Neural crest cell (in vitro differentiated cells): ENCODE measurements at places on chromosomes 6 and 20. TPM values are rescaled to one million over a fixed set of nuclear protein-coding genes. Genes with fewer than 3 reads are reported as not detected.

FAM135A gene
- 30.9 and 32.1 TPM in 2 replicates for total RNA-seq

HLA-DRA gene
- total RNA-seq = 0.28 TPM in 1 of 2 replicates, not detected in the other

GRCh38 chr6:43921039-43921438 lies 151.0 kb downstream of the VEGFA start:
- no peak for DNase-seq
- H3K27ac ChIP-seq = no peak overlapping the region
- H3K4me1 ChIP-seq = no peaks in the 10 kb centered on the region
- no peaks in the 10 kb centered on the region for H3K27me3 ChIP-seq
- no peaks in the 10 kb centered on the region for H3K36me3 ChIP-seq
- no peak overlapping the region for H3K4me3 ChIP-seq

DNA sequence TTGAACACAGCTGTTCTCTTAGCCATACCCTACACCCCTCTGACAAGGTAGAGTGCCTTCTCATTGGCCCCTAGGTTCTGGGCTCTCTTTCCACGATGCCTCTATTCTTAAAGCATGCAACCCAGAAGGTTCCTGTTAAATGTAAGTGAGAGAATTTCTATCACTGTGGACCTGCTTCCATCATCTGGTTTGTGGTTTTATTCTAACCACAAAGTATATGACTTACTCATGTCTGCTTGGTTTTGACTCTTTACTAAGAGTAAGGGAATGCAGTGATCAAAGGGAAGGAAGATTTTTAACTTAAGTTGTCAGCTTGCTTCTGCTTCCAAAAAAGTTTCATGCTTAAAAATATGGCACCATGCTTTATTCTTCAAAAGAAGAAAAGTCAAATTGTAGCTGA lies 80.2 kb downstream of the ANKEF1 start:
- no peak overlapping the region for H3K27ac ChIP-seq
- H3K36me3 ChIP-seq = no peaks in the 10 kb centered on the region
- no peak for DNase-seq
- H3K27me3 ChIP-seq = no peaks in the 10 kb centered on the region
- no peaks in the 10 kb centered on the region for H3K4me1 ChIP-seq

DNA sequence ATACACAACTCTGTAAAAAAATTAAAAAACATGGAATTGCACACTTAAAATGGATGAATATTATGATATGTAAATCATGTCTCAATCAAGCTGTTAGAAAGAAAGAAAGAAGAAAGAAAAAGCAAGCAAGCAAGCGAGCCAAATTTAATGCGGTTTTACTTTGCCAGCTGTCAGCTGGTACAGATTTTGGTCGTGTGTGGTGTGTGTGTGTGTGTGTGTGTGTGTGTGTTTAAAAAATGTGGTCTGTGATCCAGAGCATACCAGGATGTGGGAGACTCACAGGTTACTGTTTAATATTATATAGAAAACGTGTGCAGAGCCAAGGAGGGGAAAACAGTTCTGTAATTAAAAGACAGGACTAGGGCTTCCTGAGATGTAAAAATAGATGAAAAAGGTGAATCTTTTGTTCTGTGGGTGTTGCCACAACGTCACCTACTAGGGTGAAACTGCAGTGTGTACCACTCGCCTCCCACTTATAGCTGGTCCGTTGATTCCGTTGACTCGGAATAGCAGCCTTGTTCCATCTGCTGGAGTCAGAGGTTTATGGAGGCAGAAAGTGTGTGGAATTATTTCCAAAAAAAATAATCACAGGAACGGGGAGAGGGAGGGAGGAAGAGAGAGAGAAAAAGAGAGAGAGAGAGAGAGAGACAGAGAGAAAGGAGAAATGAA lies 197.7 kb downstream of the BCAS1 start:
- no peaks in the 10 kb centered on the region for H3K27me3 ChIP-seq
- no peak for DNase-seq
- H3K4me1 ChIP-seq = peaks cover 33% of the 10 kb centered on the region
- no peak overlapping the region for H3K4me3 ChIP-seq

- DNase-seq = no peak
- no peaks in the 10 kb centered on the region for H3K27me3 ChIP-seq
- peaks cover 35% of the 10 kb centered on the region for H3K4me1 ChIP-seq
- H3K36me3 ChIP-seq = no peaks in the 10 kb centered on the region
- H3K4me3 ChIP-seq = no peak overlapping the region
Observed at GRCh38 chr6:131023834-131024504, 39.1 kb downstream of the EPB41L2 start.
